CD4-positive, alpha-beta T cell treated with Interleukin-6 for 4 hours (primary cell): ENCODE measurements at places on chromosomes 7 and 10.

GRCh38 chr7:159064121-159064815, 80.4 kb downstream of the VIPR2 start:
- DNase-seq: no peak

- DNase-seq: no peak
Measured at GRCh38 chr10:71627230-71627939, 92.2 kb downstream of the C10orf105 start.

DNA sequence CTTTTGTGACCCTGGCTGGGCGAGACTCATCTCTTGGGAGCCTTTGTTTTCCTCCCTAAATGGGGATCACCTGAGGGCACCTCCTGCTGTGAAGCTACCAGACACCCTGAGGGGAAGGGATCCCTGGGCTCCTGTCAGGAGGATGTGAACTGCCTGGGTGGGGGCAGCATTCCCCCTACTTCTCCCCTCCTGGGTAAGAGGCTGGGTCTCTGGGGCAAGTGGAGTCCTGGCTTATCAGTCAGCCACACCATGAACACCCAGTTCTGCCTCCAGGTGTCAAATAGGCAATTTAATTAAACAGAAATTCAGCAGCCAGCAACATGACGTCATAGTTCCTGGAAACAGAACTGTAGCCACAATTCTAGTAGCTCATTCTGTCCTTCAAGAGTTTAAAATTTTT, 97.7 kb upstream of the RET start:
- DNase-seq: no peak

DNA sequence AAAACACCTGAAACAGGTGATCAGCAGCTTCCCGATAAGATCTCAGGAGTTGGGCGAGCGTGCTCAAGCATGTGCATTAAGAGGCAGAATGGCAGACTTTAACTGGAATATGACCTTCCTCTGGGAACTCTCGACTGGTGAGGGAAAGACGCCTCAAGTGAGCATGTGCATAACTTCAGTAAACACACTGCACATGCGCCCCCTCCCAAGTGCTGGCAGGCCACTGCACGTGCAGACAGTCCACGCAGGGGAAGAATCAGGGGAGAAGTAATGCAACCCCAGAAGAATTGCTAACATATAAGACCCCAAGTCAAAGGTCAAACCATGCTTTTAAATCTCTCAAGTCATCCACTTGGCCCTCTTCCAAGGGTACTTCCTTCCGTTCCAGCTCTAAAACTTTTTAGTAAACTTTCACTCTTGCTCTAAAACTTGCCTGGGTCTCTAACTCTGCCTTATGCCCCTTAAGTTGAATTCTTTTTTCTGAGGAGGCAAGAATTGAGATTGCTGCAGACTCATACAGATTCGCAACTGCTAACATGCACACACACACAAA, 541.0 kb downstream of the TNS3 start:
- DNase-seq: no peak

DNA sequence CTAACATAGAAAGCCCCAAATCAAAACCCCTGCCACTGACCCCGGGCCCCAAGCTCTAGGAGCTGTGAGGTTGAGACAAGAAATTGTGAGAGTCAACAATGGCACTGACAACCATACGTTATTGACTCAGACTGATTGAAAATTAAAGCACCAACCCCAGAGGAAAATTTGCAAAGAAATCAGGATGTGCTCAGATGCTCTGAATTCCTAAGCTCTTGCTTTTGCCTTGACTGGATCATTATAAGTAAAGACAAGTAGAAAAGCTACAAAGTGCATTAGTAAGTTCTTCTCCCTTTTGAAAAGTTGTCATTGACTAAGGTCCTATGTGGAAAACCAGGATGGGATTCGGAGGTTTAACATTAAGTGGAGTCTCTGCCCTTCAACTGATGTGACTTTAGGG, 130.2 kb downstream of the SAMD9 start:
- DNase-seq: no peak

DNA sequence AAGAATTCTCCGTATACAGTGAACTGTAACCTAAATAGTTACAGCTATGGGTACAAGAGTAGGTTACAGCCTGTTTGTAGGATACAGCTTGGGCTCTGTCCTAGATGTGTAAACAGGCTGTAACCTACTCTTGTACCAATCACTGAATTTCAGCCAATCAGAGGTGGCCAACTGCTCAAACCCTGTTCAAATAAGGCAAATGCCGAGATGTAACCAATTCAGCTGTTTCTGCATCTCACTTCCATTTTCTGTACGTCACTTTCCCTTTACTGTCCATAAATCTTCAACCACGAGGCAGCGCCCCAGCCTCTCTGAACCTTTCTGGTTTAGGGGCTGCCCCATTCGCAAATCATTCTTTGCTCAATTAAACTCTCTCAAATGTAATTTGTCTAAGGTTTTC, 8.3 kb upstream of the MMP21 start:
- DNase-seq: no peak

DNA sequence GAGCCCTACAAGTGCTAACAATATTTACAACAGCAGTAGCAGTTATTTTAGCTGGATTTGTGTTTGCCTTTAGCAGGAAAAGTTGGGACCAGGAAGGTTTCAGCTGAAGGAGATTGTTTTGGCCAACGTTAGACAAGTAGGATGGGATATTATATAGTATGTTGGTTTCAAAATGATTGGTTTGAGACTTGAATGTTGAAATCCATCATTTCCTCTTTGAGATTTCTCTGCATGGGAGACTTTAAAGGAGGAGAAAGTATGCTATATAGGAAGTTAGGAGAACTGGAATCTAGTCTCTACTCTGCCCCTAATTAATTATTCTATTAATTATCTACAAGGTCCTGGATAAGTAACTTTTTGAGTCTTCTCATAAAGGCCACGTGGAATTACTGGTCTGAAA, 263.8 kb downstream of the PTEN start:
- no peak for DNase-seq

DNA sequence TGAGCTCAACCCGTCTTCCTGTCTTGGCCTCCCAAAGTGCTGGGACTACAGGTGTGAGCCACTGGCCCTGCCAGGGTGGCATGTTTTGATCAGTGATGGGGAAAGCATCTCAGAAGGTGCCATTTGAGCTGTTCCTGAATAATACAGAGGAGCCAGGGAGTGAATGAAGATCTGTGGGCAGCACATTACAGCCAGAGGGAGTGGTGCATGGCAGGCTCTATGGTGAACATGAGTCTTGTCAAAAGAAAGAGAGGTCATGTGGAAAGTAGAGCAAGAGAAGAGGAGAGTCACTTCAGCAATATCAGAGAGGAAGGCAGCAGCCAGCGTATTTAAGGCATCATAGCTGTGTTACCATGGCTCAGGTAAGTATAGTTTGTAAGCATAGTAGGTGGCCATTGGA, 275.7 kb upstream of the LRGUK start:
- DNase-seq: no peak

- no peak for DNase-seq
Measured at GRCh38 chr10:71659111-71659634, 60.4 kb downstream of the C10orf105 start.

DNA sequence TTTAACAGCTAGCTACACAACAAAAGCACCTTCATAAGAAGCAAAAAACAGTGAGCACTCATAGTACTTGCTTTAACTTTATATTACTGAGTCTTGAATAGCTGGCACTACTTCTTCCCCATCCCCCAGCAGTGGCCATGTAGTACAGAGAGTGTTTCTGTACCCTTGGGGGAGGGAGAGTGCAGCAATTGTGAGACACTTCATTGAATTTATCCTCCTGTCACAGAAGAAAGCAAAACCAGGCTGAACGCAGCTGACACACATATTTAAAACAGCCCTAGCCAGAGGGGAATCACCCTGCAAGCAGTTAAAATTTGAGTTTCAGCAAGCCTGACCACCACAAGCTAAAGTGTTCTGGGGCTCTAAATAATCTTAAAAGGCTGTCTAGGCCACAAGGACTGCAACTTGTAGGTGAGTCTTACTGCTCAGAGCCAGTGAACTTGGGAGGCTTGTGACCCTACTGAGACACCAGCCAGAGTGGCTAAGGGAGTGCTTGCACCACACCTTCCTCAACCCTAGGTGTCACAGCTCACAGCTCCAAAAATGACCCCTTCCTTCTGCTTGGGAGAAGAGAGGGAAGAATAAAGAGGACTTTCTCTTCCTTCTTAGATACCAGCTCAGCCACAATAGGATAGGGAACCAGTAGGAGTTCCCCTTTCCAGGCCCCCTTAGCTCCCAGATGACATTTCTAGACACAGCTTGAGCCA, 97.7 kb upstream of the MEOX2 start:
- no peak for DNase-seq

- no peak for DNase-seq
Measured at GRCh38 chr7:133121175-133121844, 39.4 kb upstream of the CHCHD3 start.

DNA sequence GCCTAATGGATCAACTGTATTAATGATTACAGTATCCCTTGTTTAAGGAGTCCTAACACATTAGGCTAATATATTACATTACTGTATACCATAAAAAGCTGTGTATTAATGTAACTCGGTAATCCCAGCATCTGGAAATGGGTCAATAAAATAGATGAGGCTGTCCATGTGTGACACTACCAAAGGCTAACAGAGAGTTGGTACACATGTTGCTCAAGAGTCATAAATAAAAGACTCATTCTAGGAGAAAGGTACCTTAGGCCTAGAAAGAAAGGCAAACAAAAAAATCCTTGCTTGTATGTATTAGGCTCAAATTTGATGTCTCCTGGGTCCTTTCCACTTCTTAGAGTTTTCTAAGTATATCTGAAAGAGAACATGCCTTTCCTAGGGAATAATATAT, 14.6 kb downstream of the MCMBP start:
- DNase-seq: no peak

DNA sequence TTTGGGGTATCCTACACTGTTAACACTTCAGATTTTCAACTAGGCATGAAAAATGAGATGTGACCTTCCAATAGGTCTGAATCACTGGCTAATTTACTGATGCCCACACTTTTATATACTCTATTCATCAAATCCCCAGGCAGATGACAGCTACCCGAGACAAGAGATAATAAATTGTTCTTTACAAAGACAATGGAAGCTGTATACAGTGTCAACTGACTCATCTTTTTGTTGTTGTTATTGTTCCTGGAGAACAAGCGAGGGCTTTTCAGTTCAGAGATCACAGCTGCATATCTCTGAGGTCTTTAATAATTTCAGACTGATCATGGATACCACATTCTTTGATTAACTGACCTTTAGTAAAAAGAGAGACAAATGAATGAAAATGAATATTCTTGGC, 228.9 kb downstream of the SDHAF3 start:
- DNase-seq: no peak

DNA sequence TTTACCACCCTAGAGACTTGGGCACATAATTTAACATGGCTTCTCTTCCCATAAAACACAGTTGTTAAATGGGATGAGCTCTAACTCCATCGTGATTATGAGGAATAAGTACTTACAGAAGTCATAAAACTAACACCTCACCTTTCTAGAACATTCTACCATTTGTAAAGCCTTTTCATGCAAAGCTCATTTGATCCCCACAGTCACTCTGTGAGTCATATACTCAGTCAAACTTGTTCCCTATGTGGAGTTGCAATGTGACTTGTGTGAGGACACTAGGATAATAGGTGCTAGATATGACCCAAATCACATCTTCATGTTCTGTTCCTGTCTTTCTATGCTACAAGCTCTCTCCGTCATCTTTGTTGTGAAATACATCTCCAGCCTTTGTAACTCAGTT, 371.7 kb downstream of the WDR11 start:
- DNase-seq: no peak

- no peak for DNase-seq
Measured at GRCh38 chr7:20007510-20007909, 209.7 kb downstream of the MACC1 start.

- DNase-seq: no peak
Measured at GRCh38 chr7:44142028-44142427, 896 bp upstream of the MYL7 start.

GRCh38 chr7:152127229-152127628, 101.8 kb downstream of the GALNT11 start:
- DNase-seq: no peak

- DNase-seq: no peak
Measured at GRCh38 chr10:70418229-70418628, 14.3 kb downstream of the EIF4EBP2 start.

DNA sequence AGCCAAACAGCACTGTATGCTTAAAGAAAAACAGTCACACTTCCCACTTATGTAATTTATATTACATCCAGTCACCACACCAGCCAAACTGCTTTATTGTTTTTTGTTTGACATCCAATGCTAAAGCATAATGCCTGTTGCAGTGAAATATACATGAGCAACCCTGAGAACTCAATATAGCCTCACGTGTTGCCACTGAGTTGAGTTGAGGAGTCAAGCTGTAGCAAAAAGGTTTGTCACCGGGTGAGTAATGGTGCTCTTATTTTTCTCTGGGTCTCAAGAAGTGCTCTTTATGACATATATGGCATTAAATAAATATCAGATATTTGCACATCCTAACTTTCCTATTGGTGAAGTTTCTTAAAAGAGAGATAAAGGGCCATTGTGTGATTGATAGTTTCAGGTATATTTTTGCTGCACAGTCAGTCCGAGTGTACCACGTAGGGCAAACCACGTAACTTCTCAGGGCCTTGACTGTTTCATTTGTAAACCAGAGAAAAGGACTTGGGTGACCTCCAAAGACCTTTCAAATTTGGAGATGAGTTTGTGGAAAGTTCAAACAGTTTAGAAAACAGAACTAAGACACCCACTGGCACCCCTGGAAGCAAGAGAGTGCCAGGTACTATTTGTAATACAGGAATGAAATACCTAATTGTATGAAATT, 168.5 kb downstream of the CFTR start:
- no peak for DNase-seq

GRCh38 chr10:108132303-108132702, 967.8 kb upstream of the SORCS1 start:
- DNase-seq: no peak

DNA sequence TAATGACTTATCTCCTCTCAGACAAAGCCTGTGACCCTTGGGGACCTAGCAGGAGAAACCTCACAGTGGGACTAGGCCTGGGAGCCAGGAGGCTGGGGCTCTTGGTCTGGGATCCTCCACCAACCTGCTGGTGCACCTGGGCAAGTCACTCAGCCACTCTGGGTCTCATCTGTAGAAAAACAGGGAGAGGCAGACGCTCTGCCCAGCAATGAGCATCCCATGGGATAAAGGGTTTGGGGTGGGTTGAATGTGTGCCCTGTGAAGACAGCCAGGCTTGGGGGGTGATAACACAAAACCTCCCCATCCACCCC, 81.6 kb downstream of the ZMIZ1 start:
- DNase-seq: no peak

- DNase-seq: no peak
Measured at GRCh38 chr10:22740180-22740579, 25.8 kb upstream of the PIP4K2A start.

GRCh38 chr7:94212160-94212559, 182.5 kb upstream of the COL1A2 start:
- DNase-seq: no peak

- DNase-seq: no peak
Measured at GRCh38 chr10:114852197-114852596, 30.6 kb downstream of the FHIP2A start.

DNA sequence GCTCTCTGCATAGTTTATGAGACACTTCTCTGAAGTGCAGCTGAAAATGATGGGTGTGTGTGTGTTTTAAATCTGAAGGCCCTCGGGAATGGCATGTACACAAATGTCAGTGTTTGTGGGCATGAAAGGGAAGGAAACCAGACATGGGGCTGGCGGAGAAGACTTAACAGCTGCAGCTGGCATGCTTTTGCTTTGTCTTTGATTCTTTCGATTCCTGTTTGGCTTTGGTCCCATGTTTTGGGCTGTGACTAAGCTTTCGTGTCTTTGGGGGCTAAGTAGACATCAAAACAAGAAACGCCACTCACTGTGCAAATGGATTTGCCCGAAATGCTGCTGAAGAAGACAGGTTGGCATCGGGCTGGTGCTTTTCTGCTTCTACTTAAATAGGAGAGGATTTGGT, 179.3 kb downstream of the PFKFB3 start:
- peak; percentile 77 for DNase-seq

- DNase-seq: no peak
Measured at GRCh38 chr10:129544205-129545202, 77.5 kb downstream of the MGMT start.
